Body of pancreas (tissue), 4 donors: ENCODE measurements at places on chromosomes 11 and 22. TPM values are rescaled to one million over a fixed set of nuclear protein-coding genes. Genes with fewer than 3 reads are reported as not detected.

GRCh38 chr11:47688111-47688510 lies 27.1 kb downstream of the AGBL2 start:
- DNase-seq, result no peak

- DNase-seq, result no peak
Measured at GRCh38 chr11:108929241-108929640, 264.4 kb downstream of the DDX10 start.

Gene C11orf42
- total RNA-seq, result not detected

Gene BIRC3
- 13.2 TPM for total RNA-seq

Gene TH
- 0.66 TPM for total RNA-seq

Gene SLN
- total RNA-seq, result 2.3 TPM
